Progenitor cell of endocrine pancreas (in vitro differentiated cells): ENCODE measurements at places on chromosomes 2 and 18. TPM values are rescaled to one million over a fixed set of nuclear protein-coding genes. Genes with fewer than 3 reads are reported as not detected.

DNA sequence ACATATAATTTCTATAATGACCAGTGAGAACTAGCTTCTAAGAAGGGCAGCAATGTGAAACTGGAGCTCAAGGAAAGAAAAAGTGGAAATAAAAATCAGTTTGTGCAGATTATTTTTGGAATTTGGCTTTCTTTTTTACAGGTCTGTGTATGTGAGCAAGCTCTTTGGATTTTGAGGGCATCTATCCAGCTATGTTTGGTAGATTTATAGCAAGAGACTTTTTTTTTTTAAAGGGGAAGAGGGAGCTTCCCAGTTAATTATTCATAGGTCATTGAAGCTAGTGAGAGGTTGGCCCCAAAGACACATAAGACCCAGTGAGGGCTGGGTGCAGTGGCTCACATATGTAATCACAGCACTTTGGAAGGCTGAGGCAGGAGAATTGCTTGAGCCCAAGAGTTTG lies 24.0 kb upstream of the COLEC12 start:
- peaks cover 21% of the 10 kb centered on the region for H3K4me1 ChIP-seq
- no peak for DNase-seq
- peak overlapping the region; percentile 12 for H3K27ac ChIP-seq
- no peak overlapping the region for H3K4me3 ChIP-seq

- peaks cover 2% of the 10 kb centered on the region for H3K4me1 ChIP-seq
- H3K36me3 ChIP-seq = peaks cover 13% of the 10 kb centered on the region
- H3K27me3 ChIP-seq = no peaks in the 10 kb centered on the region
- no peak for DNase-seq
- H3K27ac ChIP-seq = no peak overlapping the region
These were observed 59.8 kb upstream of the LYPD6B start for GRCh38 chr2:148978706-148979105.

GRCh38 chr18:31451625-31452024 lies 4.1 kb downstream of the DSG3 start:
- no peaks in the 10 kb centered on the region for H3K36me3 ChIP-seq
- H3K4me3 ChIP-seq = no peak overlapping the region
- DNase-seq = no peak

- H3K4me1 ChIP-seq = peaks cover 8% of the 10 kb centered on the region
- peak overlapping the region; percentile 2 for H3K27ac ChIP-seq
- H3K4me3 ChIP-seq = no peak overlapping the region
- DNase-seq = no peak
These were observed 70.8 kb downstream of the DHRS9 start for GRCh38 chr2:169139993-169140767.

DNA sequence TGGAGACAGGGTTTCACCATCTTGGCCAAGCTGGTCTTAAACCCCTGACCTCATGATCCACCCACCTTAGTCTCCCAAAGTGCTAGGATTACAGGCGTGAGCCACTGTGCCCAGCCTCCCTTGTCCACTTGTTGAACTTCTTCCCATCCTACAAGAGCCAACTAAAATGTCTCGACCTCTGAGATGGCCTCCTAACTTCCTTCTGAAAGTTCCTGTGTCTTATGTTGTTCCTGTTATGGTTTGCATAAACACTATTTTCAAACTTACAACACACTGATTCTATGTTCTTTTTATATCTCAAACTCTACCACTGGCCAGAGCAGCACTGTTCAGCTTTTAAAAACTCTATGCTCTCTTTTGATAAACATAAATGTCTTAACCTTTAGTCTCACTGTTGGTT lies 63.3 kb upstream of the UGP2 start:
- H3K27ac ChIP-seq = no peak overlapping the region
- no peak for DNase-seq
- H3K36me3 ChIP-seq = no peaks in the 10 kb centered on the region
- H3K4me3 ChIP-seq = no peak overlapping the region
- peaks cover 4% of the 10 kb centered on the region for H3K4me1 ChIP-seq

DNA sequence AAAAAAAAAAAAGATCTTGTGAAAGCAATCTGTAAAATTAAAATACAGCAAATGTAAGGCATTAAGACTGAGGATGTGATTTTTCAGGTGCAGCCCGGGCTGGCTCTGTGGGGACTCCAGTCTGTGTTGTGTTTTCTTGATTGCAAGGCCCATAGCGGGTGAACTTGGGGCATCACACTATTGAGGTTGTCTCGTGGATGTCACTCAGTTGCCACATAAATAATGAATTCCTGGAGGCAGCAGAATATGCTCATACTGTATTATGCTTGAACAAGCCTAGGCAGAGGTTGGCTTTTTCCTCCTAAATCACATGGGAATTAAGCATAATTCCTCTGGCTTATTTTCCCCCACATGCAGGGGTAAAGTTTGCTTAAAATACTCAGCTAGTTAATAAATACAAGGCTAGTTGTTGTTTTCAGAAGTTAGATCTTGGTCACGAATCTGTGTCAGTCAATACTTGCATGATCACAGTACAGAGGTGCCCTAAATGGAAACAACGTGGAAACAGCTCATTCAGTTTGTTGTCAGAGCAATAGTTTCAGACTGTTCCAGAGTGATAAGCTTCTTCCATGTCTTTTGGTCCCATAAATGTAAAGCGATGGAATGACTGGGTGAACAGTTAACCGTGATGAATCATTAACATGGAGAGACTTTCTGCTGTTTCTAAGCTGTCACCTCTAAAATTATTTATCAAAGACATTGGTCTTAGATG lies 16.4 kb downstream of the GEMIN6 start:
- peaks cover 3% of the 10 kb centered on the region for H3K36me3 ChIP-seq
- H3K4me3 ChIP-seq = no peak overlapping the region
- peak overlapping the region; percentile 88 for H3K27ac ChIP-seq
- H3K4me1 ChIP-seq = peaks cover 19% of the 10 kb centered on the region
- no peaks in the 10 kb centered on the region for H3K27me3 ChIP-seq

DNA sequence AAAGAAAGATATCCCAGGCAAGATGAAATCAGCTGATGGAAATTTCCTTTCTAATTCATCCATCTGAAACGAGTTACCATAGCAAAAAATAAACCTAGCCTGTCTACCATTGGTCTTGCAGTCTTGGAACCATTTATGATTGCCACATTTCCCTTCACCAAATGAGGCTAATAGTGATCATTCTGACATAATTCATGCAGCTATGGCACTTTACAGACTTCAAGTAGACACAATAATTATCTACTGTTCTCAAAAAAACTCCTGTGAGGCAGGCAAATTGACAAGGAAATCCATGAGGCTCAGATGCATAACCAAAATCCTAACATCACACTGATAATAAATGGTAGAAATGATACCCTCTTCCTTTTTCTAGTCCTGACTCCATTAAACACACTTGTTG lies 1669.7 kb upstream of the LRRTM1 start:
- no peak overlapping the region for H3K4me3 ChIP-seq
- H3K36me3 ChIP-seq = no peaks in the 10 kb centered on the region
- no peaks in the 10 kb centered on the region for H3K4me1 ChIP-seq
- H3K27me3 ChIP-seq = no peaks in the 10 kb centered on the region
- DNase-seq = no peak

DNA sequence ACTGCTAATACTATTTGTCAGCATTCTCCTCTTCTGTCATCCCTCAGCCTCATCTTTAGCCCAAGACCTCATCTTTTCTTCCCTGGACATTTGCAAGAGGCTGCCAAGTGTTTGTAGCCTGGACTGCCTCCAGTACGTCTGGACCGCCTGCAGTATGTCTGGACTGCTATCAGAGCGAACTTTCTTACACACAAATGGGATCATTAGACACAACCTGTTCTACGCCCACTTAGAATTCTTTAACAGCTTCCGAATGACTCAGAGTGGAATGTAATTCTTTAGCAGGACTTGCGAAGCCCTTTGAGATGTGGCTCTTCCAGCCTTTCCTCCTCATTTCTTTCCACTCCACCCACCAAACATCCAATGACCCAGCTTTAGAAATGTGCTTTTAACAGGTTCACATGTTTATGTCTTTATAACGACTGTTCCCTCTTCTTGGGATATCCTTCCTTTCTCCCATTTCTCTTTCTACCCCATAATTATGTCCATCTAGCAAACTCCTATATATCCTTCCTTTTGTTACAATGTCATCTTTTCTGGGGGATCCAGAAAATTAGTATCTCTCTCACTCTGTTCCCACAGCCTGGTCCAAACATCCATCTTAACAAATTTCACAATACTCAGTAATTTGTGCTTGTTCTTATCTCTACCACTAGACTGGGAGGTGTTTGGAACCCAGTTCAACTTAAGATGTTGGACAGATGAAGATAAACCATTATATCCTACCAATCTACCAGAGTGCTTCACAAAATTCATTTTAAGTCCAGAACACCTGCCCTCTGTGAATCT lies 171.3 kb upstream of the PGAP1 start:
- no peak for DNase-seq
- H3K27me3 ChIP-seq = no peaks in the 10 kb centered on the region
- H3K4me1 ChIP-seq = no peaks in the 10 kb centered on the region
- H3K4me3 ChIP-seq = no peak overlapping the region

- no peak for DNase-seq
- no peaks in the 10 kb centered on the region for H3K36me3 ChIP-seq
- no peak overlapping the region for H3K27ac ChIP-seq
- H3K4me1 ChIP-seq = peaks cover 3% of the 10 kb centered on the region
- no peak overlapping the region for H3K4me3 ChIP-seq
These were observed 425 bp upstream of the SALL3 start for GRCh38 chr18:78979056-78979729.

- H3K36me3 ChIP-seq = no peaks in the 10 kb centered on the region
- H3K4me1 ChIP-seq = peaks cover 8% of the 10 kb centered on the region
- no peak overlapping the region for H3K4me3 ChIP-seq
- no peak for DNase-seq
- no peak overlapping the region for H3K27ac ChIP-seq
- no peaks in the 10 kb centered on the region for H3K27me3 ChIP-seq
These were observed 262.1 kb downstream of the LPIN1 start for GRCh38 chr2:12008425-12009061.

- H3K4me1 ChIP-seq = peaks cover 9% of the 10 kb centered on the region
- no peak overlapping the region for H3K27ac ChIP-seq
- H3K27me3 ChIP-seq = no peaks in the 10 kb centered on the region
- H3K4me3 ChIP-seq = no peak overlapping the region
- no peak for DNase-seq
These were observed 916.7 kb downstream of the CPS1 start for GRCh38 chr2:211473116-211473515.

DNA sequence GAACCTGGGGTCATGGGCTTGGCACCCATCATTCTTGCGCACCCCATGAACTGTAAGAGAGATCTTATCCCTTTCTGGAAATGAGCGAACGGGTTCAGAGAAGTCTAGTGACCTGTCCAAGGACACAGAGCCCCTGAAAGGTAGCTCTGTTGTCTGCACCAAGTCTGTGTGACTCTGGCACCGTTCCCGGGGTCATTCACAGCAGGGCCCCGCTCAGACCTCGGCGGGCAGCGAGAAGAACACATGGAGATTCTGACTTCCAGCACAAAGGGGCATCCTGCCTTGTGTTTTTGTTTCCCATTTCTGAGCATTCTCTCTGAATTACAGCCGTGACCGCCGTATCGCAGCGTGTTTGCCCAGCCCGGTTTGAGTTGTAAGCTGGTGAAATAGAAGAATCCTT lies 231.7 kb downstream of the KLHL29 start:
- H3K4me1 ChIP-seq = peaks cover 1% of the 10 kb centered on the region
- H3K4me3 ChIP-seq = no peak overlapping the region
- peaks cover 10% of the 10 kb centered on the region for H3K27me3 ChIP-seq

GRCh38 chr2:20449501-20450200 lies 2.8 kb downstream of the RHOB start:
- H3K4me1 ChIP-seq = peaks cover 34% of the 10 kb centered on the region
- peaks cover 4% of the 10 kb centered on the region for H3K27me3 ChIP-seq
- peak overlapping the region; percentile 91 for H3K4me3 ChIP-seq
- H3K27ac ChIP-seq = peak overlapping the region; percentile 94
- DNase-seq = no peak

DNA sequence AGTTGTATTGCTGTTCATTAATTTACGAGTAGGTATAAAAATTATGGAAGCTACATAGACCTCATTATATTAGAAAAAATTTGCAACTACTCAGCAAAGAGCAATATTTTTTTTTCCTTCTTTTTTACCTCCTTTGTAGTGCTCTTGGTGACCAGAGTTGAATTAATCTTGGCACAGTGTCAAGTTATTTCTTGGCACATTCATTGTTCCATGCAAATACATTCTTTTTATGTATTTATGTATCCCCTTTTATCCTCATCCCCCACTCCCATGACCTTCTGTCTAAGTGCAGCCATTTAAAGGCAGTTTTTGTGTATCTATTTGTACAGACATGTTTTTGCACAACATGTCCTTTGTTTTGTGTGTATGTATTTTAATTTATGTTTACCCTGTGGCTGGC lies 224.5 kb downstream of the CCDC102B start:
- DNase-seq = no peak
- H3K27me3 ChIP-seq = no peaks in the 10 kb centered on the region
- H3K4me1 ChIP-seq = no peaks in the 10 kb centered on the region

DNA sequence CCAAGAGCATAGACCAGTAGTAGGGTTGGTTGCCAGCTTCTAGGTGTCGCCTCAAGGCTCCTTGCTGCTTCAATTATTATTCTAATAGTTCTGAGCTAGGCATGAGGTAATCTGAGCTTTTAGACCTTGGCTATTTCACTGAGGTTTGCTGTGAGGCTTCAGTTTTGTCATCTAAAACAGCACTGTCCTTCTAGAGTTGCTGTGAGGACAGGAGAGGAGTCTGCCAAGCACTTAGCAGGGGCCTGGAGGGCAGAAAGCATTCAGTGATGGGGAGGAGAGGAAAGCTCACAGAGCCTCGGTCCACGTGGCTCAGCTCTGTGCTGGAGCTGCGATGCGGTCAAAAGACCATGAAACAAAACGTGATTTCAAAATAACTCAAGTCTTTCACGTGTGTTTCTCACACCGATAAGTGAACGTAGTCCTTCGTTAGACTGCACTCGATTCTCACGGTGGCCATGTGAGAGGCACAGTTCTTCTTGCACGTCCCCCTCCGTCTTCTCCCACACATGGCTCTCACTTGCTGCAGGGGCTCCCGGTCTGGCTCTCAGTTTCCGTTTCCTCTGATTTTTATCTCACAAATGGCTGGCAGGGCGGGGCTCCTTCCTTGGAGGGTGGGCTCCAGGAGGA lies 113.7 kb downstream of the B3GNT2 start:
- no peak overlapping the region for H3K4me3 ChIP-seq
- no peaks in the 10 kb centered on the region for H3K27me3 ChIP-seq
- DNase-seq = no peak

- no peak overlapping the region for H3K4me3 ChIP-seq
- no peaks in the 10 kb centered on the region for H3K36me3 ChIP-seq
- DNase-seq = no peak
- peaks cover 13% of the 10 kb centered on the region for H3K4me1 ChIP-seq
These were observed 11.4 kb upstream of the GALNT5 start for GRCh38 chr2:157245846-157246764.

Gene RFTN2
- total RNA-seq = 5.4 and 5.7 TPM in 2 replicates

Gene GAREM1
- 11.0 and 11.4 TPM in 2 replicates for total RNA-seq

Gene SLC8A1
- total RNA-seq = 5.7 and 7.1 TPM in 2 replicates

Gene ALS2
- 48.1 and 50.2 TPM in 2 replicates for total RNA-seq

Gene LIMS4
- total RNA-seq = 0.74 and 1.4 TPM in 2 replicates

Gene CGREF1
- 0.31 and 0.87 TPM in 2 replicates for total RNA-seq

Gene POTEE
- 3.3 and 4.7 TPM in 2 replicates for total RNA-seq

Gene OXER1
- total RNA-seq = 4.3 and 4.6 TPM in 2 replicates

Gene DAW1
- total RNA-seq = 0.42 TPM in 1 of 2 replicates, not detected in the other

Gene EMX1
- 0.69 and 0.71 TPM in 2 replicates for total RNA-seq

Gene PARD3B
- total RNA-seq = 29.7 and 34.4 TPM in 2 replicates

Gene PNO1
- 12.8 and 16.2 TPM in 2 replicates for total RNA-seq

Gene SGPP2
- total RNA-seq = 14.2 and 19.8 TPM in 2 replicates

Gene HOXD1
- 0.16 TPM in 1 of 2 replicates, not detected in the other for total RNA-seq
